Stimulated activated naive CD4-positive, alpha-beta T cell (primary cell): ENCODE measurements at places on chromosomes 6 and 20.

- no peak for DNase-seq
These were observed 88.4 kb upstream of the BMP2 start for GRCh38 chr20:6679086-6679485.

DNA sequence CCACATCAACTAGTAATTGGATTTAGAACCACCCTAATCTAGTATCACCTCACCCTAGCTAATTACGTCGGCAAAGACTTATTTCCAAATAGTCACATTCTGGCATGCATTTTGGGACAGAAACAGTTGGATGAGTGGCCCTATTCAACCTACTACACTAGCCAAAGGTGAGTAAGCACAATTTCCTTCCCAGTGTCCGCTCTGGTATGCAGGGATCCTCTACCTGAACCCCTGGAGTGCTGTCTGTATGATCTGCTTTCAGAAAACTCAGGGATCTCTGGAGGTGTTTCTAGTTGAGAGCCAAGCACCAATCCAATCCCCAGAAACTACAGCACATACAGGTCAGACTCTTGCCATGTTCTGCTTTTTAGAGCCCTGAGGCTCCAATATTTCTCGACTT, 717.4 kb upstream of the MANEA start:
- no peak for DNase-seq

GRCh38 chr20:47862574-47863240, 77.4 kb upstream of the SULF2 start:
- DNase-seq = no peak

DNA sequence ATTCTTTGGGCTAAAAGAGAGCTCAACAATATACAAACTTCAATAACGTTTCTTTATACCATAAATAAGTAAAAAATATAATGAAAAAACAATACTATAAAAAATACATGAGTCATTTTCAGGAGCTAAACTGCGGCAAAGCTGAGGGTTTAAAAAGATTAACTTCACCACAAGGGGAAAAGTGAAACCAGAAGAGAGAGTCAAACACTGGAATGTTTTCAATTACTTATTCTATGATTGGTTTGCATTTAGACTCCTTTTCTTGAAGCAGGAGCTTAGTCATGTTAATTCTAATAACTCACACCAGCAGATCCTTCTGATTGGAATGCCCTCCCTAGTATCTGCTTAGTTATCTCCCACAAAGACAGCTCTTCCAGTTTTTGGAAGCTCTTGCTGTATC, 627.3 kb downstream of the UTRN start:
- no peak for DNase-seq

DNA sequence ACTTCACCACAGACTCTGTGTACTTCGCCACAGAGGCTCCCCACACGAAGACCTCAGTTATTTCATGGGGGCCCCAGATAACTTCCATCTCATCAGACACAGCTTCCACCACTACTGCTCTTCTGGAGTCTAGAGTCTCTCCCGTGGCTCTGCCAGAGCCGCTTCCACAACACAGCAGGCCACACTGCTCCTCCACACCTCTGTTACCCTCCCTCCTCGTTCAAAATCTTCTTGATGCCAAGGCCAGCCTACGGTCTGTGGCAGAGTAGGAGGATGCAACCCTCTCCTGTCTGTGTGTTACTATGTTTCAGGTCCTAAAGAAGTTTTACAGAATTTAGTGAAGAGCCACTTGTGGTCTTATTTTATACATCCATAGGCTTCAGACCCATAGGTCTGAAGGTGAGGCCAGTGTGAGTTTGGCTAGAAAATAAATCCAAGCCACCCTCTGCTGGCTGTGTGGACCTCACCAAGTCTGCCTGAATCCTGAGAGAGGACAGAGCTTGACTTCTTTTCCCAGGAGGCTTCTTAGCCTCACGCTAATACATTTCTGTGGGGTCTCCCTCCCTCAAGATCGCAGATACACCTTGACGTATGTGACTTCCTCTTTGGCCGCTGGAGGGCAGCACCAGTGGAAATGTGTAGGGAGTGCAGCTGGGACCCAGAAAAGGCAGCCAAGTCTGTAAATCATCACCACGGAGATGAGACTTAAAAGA, 197.7 kb downstream of the FAXC start:
- peak; percentile 1 for DNase-seq

GRCh38 chr6:90194371-90194841, 102.2 kb downstream of the BACH2 start:
- no peak for DNase-seq

DNA sequence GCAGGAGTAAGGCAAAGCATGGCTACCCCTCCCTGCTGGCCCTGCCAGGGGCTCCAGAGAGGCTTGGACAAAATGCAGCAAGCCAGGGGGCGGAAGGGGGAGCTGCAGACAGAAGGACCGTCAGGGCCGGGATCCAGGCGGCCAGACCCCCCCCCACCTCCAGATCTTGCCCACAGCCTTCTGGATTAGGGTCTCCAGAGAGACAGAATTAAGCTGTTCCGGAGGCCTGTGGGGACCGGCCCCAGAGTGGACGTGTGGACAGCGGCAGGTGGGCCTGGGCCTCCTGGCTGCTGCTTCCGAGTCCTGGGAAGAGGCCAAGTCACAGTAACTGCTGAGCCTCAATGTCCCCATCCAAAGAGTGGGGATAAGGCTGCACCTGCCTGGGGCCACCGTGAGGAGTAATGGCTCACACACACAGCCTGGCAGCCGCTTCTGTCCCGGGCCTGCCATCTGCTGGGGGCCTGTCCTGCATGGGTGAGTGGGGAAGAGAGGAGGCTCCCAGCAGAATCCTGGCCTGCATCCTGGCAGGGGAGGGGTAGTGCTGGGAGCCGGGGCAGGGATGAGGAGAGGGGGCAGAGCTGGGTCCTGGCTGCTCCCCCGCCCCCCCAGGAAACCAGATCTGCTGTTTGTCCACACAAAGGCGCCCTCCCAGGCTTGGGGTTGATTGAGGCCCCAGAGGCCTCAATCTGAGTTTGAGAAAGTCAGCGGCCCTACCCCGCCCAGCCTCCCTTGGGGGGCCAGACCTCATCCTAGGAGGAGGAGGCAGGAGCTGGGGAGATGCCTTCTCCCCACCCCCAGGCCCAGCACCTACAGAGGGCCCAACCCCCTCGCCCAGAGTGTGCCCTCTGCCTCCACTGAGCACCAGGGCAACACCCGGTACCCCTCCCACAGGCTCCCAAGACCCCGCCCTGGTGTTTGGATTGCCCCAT, 3.9 kb downstream of the LAMA5 start:
- no peak for DNase-seq

GRCh38 chr6:21603082-21603952, 9.8 kb downstream of the SOX4 start:
- DNase-seq = no peak

GRCh38 chr6:17313971-17314370, 32.8 kb downstream of the RBM24 start:
- no peak for DNase-seq

- DNase-seq = no peak
These were observed 11.2 kb downstream of the SLC22A2 start for GRCh38 chr6:160247457-160247883.

DNA sequence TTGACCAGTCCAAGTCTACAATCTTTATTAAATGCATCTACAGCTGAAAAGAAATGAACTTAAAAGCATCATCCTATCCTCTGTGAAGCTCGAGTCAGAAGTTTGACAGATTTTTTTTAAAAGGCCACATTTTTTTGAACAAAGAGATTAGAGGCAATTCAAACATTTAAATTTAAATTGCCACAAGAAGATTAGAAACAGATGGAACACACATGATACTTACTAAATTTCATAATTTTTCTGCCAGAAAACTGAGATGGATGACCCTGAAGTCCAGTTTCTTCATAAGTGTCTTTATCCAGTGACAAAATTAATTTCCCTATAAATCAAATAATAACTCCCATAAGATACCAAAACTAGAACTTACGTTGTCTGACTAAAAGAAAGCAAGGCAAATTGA, 4.3 kb downstream of the RPP40 start:
- DNase-seq = no peak

DNA sequence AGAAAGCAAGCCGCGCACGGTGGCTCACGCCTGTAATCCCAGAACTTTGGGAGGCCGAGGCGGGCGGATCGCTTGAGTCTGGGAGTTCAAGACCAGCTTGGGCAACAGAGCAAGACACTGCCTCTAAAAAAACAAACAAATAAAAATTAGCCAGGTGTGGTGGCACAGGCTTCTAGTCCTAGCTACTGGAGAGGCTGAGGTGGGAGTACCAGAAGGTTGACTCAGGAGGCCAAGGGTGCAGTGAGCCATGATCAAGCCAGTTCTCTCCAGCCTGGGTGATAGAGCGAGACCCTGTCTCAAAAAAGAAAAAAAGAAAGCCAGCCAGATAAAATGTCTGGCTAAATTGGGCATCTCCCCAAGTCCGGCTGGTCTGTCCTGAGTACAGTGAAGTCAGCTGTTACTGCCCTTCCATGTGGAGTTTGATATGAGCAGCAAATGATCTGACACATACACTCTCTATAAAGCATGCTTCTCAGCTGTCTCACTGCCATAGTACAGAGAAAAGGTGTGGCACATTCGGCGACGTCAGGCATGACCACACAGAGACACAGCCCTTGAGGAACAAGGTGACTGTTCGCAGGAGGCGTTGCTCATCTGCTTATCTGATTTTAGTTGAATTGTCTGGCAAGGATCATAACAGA, 13.0 kb downstream of the CD83 start:
- no peak for DNase-seq

DNA sequence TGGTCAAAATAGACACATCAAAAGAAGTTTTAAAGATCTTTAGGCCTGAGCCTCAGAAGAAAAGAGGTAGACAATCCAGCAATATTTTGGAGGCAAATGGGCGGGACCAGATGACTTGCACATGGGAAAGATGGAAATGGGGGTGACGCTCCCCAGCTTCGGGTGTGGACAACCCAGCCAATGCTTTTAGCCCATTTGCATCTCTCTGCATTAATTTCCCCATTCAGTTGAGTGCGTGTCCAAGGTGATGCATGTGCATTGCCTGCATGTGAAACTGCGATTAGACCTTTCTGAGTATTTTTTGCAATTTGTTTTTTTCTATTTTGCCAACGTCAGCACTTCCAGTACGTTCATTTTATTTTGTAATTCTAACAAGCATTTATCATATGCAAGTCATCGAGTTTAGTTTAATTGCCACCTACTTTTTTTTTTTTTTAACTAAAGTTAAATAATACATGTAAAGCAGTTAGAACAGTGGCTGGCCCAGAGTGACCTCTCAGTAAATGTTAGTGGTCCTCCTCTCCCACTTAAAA, 24.2 kb downstream of the PDRG1 start:
- DNase-seq = no peak

DNA sequence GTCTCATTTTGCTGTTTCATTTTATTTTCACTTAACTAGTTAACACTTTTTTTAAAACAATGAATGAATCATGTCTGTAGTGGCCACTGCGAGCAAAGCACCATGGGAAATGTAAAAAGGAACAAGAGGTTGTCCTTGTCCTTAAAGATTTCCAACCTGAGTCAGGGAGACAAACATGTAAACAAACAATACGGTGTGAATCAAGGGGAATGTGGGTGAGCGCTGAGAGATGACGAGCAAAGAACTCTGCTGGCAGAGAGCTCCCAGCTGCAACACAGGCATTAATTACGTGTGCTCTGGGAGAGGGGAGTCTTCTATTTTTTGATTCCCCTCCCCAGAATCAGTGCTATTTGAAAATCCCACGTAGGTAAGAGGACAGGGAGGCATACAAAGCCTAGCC, 84.3 kb downstream of the ATXN1 start:
- DNase-seq = no peak

DNA sequence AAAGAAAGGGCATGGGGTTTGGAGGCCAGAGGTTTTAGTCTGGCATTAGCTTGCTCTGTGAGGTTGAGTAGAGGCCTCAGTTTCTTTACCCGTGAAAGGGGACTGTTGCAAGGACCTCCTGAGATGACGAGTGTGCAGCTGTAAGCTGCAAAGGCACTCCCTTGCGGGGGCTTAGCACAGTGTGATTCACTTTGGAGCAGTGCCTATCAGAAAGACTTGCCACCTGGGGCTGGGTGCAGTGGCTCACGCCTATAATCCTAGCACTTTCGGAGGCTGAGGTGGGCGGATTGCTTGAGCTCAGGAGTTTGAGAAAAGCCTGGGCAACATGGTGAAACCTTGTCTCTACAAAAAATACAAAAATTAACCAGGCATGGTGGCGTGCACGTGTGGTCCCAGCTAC, 7.5 kb upstream of the BAK1 start:
- DNase-seq = no peak

DNA sequence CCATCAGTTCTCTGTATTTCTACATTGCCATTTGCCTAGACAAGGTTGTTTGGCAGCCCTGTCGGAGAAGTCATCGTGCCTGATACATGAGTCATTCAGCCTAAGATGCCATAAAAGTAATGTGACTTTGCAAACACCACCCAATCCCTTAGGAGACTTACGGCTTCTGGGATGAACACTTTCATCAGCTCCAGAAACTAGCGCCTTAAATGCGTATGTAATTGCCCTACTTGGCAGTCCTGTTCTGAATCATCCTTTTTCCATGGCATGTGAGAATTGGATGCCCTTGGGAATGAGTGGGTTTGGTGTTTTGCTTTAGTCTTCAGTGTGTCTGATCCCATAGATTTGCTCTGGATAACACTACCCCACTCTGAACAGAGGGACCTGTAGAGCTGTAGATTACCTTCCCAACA, 158.5 kb downstream of the SASH1 start:
- DNase-seq = no peak

GRCh38 chr6:68649669-68650068, 14.6 kb downstream of the ADGRB3 start:
- DNase-seq = no peak

GRCh38 chr6:26296857-26297648, 67.9 kb upstream of the BTN3A2 start:
- DNase-seq = no peak

- no peak for DNase-seq
These were observed 6.5 kb upstream of the BPIFB1 start for GRCh38 chr20:33276303-33277113.

GRCh38 chr20:5180421-5180820, 53.6 kb downstream of the CDS2 start:
- no peak for DNase-seq

GRCh38 chr20:48105526-48105925, 320.2 kb upstream of the SULF2 start:
- DNase-seq = no peak

- DNase-seq = no peak
These were observed 11.5 kb upstream of the TMEM244 start for GRCh38 chr6:129872586-129872985.

DNA sequence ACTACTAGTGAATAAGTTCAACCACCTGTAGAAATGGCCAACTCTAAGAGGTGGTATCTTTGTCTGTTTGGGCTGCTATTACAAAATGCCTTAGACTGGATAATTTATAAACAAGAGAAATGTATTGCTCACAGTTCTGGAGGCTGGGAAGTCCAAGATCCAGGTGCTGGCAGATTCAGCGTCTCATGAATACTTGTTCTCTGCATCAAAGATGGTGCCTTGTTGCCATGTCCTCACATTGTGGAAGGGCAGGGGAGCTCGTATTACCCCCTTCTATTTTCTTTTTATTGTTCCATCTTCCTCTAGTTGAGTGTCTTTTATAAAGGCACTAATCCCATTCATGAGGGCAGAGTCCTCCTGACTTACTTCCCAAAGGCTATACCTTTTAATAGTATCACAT, 58.0 kb downstream of the LRRC1 start:
- DNase-seq = no peak

- peak; percentile 20 for DNase-seq
These were observed 381.9 kb upstream of the ARID1B start for GRCh38 chr6:156395276-156395675.
